Lower lobe of right lung (tissue), 2 donors: ENCODE measurements at places on chromosomes 7 and 10. TPM values are rescaled to one million over a fixed set of nuclear protein-coding genes. Genes with fewer than 3 reads are reported as not detected.

WEE2 gene
- not detected for total RNA-seq

OPN4 gene
- total RNA-seq, result not detected

ZNF800 gene
- 36.6 TPM for total RNA-seq

SAMD9 gene
- total RNA-seq, result 24.3 TPM

GNB2 gene
- 247 TPM for total RNA-seq

JCAD gene
- total RNA-seq, result 101 TPM

OPN1SW gene
- not detected for total RNA-seq

SYT15 gene
- total RNA-seq, result 34.5 TPM

UCMA gene
- not detected for total RNA-seq

CHST15 gene
- 36.5 TPM for total RNA-seq

CPVL gene
- 49.4 TPM for total RNA-seq
